Fibroblast of skin of right biceps (primary cell): ENCODE measurements at places on chromosomes 1 and 21.
A peak's percentile ranks its signal among the peaks of the same experiment; 100 is the strongest.

GRCh38 chr1:18926315-18927081 lies 24.1 kb upstream of the ALDH4A1 start:
- DNase-seq = peak; percentile 98

GRCh38 chr21:42223826-42224575 lies 5.1 kb downstream of the ABCG1 start:
- DNase-seq = no peak

GRCh38 chr1:224458996-224459395 lies 24.4 kb upstream of the WDR26 start:
- DNase-seq = no peak

- DNase-seq = peak; percentile 45
Measured at GRCh38 chr1:31669786-31670592, 25.3 kb upstream of the PEF1 start.

DNA sequence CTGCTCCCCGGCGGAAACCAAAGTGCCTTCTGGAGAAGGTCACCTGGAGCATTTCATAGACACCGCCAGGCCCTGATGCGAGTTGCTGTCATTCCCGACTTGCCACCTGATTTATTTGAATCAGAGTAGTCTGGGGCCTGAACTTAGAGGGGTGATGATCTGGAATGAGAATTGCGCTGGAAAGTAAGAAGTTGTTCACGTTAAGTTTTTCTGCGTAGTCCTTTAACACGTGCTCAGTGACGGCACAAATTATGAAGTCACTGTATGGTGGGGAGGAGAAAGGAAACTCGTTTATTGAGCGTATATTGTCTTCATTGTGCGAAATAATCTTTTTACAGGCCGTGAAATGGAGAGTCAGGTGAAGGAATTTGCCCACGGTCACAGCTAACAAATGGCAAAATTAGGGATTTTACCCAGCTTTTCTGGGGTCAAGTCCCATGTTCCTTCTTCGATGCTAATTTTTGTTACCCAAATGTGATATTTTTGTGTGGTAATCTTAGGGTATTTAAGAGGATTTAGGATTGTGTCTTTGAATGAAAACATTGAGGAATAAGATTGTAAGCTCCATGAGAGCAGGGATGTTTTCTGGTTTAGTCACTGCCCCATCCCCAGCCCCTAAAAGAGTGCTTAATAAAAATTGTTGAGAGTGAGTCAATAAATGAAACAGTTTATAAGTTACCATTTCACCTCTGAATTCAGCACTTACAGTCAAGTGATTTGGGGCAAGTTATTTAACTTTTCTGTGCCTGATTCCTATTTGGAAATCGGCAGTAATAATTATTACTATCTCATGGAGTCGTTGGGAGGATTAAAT lies 46.4 kb upstream of the NBL1 start:
- peak; percentile 44 for DNase-seq

DNA sequence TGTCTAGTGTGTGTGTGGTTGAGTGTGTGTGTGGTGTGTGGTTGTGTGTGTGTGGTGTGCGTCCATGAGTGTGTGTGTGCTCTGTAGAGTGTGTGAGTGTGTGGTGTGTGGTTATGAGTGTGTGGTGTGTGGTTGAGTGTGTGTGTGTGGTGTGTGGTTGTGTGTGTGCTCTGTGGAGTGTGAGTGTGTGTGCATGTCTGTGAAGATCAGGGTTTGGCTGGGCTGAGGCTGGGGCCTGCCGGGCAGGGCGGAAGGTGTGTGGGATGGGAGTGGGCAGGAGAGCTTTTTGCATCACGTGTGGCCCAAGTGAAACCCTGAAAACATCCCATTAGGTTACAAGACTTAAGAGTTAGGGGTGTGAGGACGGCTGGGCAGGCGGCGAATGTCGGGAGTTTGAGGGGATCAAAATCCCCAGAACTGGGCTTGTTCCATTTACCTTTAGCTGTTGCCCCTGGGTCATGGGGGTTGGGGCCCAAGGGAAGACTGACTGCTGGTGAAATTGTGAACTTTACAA lies 2.9 kb upstream of the FCMR start:
- DNase-seq = no peak

GRCh38 chr1:179314928-179315327 lies 21.3 kb downstream of the SOAT1 start:
- DNase-seq = no peak

GRCh38 chr1:212182171-212182570 lies 103.0 kb upstream of the PPP2R5A start:
- DNase-seq = no peak

DNA sequence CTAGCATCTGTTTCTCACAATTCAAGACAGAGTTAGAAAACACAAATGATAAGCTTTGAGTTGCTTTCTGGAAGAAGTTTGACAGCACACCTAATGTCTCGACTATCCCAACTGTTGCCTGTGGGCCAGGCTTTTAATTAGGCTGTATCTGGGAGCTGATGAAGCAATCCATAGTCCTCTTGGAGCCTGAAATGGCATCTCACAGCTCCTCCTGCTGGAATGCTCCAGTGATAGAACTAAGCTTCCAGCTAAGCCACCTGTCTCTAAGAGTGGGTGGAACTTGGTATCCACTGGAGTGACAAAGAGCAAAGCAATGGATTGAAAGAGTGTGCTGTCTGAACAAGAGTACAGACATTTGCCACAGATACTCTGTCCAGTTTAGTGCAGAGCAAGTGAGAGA lies 605.3 kb upstream of the NR5A2 start:
- peak; percentile 20 for DNase-seq

- DNase-seq = peak; percentile 73
Measured at GRCh38 chr1:43565600-43566360, 35.1 kb downstream of the PTPRF start.

GRCh38 chr21:43684424-43684823 lies 25.1 kb downstream of the RRP1B start:
- no peak for DNase-seq
